ENCODE measurements at places on chromosomes 2 and 18.

GRCh38 chr2:9300829-9301453, 94.3 kb downstream of the ASAP2 start:
- DNase-seq = no peak

DNA sequence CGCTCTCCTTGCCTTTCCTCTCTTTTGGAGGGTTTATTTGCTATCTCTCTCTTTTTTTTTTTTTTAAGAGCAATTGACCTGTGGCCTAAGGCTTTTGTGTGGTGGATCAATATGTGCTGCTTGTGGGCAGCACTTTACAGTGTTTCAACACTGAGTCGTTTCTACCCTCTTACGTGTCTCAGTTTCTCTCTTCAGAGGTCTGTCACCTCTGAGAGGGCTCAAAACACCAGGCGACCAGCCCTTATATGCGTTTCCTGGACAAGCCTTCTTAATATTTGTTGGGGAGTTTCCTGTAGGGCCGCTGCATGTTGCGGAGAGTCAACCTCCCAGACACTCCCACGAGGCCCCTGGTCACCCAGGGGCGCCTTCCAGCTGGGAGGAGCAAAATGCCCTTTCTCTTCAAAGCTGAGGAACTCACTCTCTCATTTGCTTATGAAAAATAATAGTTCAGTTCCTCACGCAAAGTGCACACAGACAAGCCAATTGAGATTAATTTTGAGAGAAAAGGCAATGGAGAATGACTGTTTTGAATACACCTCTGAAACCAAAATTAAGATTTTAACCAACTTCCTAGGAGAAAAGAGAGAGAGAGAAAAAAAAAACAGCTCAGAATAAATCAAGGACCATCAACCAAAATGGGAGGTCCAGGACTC, 96.3 kb upstream of the B3GNT2 start:
- DNase-seq = no peak

- no peak for DNase-seq
Measured at GRCh38 chr2:10776231-10776977, 36.2 kb downstream of the PDIA6 start.

GRCh38 chr2:19837235-19837766, 64.5 kb downstream of the TTC32 start:
- DNase-seq = no peak

- DNase-seq = no peak
Measured at GRCh38 chr2:131475831-131476230, at the start of gene TUBA3D. Gene TUBA3D, plus strand, starts transcription at chr2:131476119. Its CDS starts 81 bp downstream, at chr2:131476200.

DNA sequence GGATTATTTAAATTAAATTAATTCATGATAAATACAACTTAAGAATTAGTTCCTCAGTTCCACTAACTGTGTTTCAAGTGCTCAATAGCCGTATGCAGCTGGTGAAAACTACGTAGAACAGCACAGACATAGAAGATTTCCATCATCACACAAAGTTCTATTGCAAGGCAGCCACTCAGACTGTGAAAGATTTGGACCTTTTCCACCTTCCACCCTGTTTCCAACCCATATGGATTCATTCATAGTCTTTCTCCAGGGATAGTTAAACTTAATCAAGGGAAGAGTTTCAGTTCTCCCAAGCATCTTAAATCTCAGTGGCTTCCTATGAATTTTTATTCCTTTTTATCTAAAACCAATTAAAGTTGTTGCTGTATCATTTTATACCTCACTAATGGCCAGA, 2030.8 kb downstream of the SUCLG1 start:
- DNase-seq = no peak

- no peak for DNase-seq
Measured at GRCh38 chr18:45637546-45638327, 22.5 kb downstream of the SLC14A2 start.

- DNase-seq = no peak
Measured at GRCh38 chr18:12803069-12803936, 80.7 kb downstream of the PTPN2 start.

All from SHP77 treated with DMSO at 0.1 percent for 48 hours (cell line).